ENCODE measurements at places on chromosomes 12 and 14. TPM values are rescaled to one million over a fixed set of nuclear protein-coding genes. Genes with fewer than 3 reads are reported as not detected.
A peak's percentile ranks its signal among the peaks of the same experiment; 100 is the strongest.

The NRL gene
- total RNA-seq = 4.8 TPM

DNA sequence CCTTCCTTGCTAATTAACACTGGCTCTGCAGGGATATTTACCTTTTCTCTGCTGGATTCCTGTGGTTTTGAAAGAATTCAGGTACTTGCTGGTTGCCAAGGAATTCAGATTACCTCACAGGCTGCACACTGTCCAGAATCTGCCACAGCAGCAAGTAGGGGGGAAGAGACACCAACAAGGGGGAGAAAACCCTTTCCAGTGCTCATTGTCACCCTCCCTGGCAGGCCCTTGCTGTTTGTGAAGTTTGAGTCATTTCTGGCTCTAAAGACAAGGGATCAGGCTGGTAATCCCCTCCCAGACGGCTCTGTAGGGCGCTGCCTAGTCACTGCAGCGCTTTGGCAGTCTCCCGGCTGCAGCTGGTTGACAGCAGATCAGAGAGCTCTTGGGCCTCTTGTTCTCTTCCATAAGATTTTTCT, 50.8 kb downstream of the TTLL5 start:
- no peak for DNase-seq

GRCh38 chr12:87756111-87756510, 273.1 kb downstream of the C12orf50 start:
- no peak for DNase-seq

DNA sequence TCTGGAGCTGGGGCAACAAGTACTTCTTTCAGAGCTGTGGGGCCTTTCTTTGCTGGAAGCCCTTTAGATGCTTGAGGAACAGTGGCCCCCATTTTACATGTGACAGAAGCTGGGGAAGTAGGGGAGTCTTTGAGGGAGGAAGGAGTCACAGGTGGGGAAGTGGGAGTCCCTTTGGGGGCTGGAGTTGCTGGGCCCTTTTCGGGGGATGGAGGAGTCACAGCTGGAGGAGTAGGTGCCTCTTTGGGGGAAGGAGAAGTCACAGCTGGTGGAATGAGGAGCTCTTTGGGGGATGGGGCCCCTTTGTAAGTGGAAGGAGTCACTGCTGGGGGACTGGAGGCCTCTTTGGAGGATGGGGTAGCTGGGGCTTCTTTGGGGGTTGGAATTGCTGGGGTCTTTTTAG, 8.6 kb downstream of the NACA start:
- DNase-seq = no peak

DNA sequence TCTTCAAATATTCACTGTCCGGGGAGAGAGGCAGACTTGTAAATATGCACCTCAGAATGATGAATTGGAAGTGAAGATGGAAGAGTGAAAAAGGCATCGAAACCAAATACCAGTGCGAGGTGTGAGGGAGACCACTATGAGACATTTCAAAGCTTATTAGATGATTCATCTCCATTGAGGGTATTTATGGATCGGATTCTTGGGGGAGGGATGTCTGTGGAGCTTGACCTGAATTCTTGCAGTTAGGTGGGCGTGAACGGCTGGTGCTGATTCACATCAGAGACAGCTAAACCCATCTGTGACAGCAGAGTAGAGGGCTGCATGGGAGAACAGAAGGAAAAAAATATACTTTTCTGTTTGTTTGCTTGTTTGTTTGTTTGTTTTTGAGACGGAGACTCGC, 677.2 kb downstream of the AACS start:
- DNase-seq = no peak

DNA sequence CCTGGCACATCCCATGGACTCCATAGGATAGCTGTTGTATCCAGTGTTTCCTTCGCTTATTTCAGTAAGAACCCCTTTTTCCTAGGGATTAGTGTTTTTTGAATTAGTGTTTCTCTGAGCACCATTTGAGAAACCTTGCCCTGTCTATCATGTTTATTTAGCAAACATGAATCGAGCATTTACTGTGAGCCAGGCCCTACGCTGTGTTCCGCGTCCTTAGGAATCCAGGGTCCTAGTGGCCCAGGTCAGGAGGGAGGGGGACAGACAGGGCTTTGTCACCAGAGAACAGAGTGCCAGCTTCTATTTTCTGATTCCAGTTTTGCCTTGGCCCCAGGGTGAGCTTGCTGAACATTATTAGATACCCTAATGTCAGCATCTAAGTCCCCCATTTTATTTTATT, 2.5 kb downstream of the TEAD4 start:
- DNase-seq = no peak

DNA sequence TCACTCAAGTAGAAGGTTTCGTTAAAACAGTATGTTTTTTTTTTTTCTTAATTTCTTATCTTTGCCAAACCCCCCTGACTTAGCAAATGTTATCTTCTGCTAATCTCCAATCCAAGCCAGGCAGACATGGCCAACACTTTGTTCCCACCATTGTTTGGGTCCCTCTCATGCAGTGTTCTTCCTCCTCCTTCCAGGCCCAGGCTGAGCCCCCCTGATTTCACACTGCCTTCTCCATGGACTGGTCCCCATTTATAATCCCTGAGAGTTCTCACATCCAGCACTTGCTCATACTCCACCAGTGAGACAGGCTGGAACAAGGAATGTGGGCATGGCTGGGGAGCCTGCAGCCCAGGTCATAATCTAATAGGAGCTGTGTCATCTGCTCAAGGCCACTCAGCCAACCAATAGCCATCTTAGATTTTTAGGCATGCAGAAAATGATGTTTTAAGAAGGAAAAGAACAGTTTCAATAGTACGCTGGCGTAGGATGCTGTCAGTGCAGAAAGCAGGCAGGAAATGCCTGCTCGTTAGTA, 238.4 kb upstream of the CCDC196 start:
- DNase-seq = no peak

DNA sequence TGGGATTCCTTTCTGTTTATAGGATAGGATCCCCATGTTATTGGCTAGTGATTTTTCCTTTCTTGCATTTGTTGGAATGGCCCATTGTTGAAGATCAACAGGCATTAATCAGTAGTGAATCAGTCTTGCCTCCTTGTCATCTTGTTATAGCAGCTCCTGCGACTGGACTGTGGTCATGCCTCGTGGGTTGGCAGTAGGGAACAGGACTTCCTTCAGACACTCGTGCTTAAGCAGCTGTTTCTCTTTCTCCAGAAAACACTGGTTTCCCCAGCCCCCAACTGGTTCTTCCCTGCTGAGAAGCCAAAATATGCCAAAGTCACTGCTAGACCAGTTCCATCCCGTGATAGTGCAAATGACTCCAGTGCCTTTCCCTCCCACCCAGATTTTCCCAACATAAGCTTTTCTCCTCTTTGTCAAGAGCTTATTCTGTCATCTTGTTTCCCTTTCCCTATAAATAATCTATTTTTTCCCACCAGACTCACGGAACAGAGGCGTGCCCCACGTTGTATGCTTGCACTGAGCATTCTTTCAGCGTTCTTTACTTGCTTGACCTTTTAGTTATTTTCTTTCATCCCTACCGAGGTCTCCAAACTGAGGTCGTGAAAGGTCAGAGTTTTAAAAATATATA, 83.5 kb downstream of the SAMD4A start:
- DNase-seq = peak; percentile 78
